ENCODE measurements at places on chromosomes 5 and 9.

DNA sequence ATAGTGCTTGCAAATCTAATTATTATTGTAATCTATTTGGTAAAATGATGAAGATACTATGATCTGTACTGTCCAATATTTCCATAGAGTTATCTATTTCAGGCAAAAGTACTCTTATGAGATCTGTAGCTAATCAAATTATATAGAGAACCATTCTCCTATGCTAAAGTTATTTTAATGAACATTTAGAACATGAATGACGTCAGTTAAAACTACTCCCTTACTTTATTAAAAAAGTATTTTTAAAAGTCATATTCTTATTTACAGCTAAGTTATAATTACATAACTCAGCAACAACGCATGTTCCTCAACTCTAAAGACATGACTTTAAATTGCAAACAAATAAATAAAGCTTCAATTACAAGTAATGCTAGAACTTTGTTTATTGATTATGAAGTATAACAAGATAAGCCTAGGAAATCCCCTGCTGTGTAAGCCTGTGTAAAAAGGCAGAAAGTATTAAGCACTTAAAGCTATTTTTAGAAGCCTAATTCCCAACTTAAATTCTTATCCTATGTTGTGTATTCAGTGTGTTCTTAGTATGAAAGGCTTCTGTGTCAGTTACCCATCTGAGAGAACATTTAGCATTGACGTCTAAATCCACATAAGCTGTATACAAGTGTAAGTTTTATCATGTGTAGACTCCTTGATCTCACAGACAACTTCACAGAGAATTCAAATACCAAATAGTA lies 285.7 kb downstream of the HCN1 start:
- DNase-seq: no peak

GRCh38 chr5:104785097-104785496 lies 1222.5 kb upstream of the NUDT12 start:
- no peak for DNase-seq

GRCh38 chr9:81719972-81720371 lies 30.6 kb upstream of the TLE1 start:
- DNase-seq: no peak

GRCh38 chr5:77232574-77233358 lies 22.3 kb downstream of the PDE8B start:
- DNase-seq: no peak

GRCh38 chr9:123787416-123787815 lies 142.5 kb downstream of the DENND1A start:
- no peak for DNase-seq

DNA sequence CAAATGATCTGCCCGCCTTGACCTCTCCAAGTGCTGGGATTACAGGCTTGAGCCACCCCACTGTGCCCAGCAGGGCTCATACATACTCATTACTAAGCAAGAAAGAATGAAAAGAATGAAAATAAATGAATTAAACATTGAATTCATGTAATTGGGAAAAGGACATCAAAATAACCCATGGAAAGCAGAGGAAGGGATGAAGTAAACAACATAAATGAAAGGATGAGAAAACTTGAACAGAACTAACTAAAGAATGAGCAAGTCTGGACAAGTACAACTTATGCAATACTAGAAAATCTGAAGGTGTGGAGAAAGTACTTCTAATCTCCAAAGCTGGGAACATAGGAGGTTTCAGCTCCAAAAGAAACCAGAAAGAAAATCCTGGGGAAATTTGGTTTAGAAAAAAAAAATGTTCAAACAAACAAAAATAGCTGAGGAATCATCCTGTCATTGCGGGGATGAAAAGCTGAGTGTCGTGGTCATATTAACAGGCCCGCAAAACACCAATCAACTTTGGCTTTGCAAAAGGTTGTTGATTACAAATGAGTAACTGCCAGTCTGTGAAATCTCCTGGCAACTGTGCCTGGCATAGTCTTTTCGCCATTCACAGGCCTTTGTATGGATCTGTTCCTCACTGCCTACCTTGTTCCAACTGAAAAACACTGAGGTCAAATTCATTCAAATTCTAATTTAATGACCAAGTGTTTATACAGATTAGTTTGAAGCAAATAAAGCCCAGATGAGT lies 2.3 kb upstream of the AK3 start:
- no peak for DNase-seq

GRCh38 chr5:31954091-31954490 lies 220.0 kb downstream of the GOLPH3 start:
- no peak for DNase-seq

- no peak for DNase-seq
These were observed 330.6 kb downstream of the NR2F1-AS1 start for GRCh38 chr5:93250424-93250823.

GRCh38 chr5:145768863-145769262 lies 66.3 kb downstream of the PRELID2 start:
- no peak for DNase-seq

GRCh38 chr5:112552791-112553190 lies 133.7 kb upstream of the EPB41L4A start:
- no peak for DNase-seq

DNA sequence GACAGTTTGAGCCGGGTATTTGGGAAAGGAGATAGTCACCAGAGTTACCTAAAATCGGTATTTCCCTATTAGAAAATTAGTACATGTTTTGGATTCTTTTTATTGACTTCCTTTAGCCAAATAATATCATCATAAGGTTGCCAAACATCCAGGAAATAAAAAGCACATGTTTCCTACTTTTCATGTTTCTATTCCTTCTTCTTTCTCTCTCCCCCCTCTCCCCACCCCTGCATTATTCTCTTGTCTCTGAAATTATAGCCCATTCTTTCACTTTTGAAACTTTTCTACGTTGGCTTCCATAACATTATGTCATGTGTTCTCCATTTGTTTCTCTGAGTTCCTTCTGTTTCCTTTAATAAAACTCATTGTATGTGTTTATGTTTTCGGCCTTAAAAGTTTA lies 161.9 kb downstream of the ALDH1A1 start:
- no peak for DNase-seq

- no peak for DNase-seq
These were observed 36.2 kb upstream of the TAF11L2 start for GRCh38 chr5:17461793-17462192.

- no peak for DNase-seq
These were observed 9.7 kb upstream of the RXRA start for GRCh38 chr9:134316449-134317160.

- DNase-seq: no peak
These were observed 36.4 kb upstream of the SLC6A19 start for GRCh38 chr5:1164696-1165630.

DNA sequence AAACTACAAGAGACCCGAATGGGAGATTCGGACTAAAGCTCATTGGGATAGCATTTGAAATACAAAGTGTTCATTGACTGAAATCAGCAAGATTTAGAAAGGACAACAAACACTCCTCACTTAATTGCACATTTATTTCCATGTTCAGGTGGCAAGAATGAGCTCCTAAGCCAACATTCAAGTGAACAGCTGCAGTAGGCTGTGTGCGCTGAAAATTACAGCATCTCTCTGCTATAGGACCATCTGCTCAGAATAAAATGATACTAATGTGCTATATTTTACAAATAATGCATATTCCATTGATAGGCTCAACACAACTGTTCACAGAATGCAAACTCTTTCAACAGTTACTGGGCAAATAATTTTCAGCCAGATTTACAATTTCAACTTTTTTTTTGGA lies 61.8 kb downstream of the ELAVL2 start:
- no peak for DNase-seq

DNA sequence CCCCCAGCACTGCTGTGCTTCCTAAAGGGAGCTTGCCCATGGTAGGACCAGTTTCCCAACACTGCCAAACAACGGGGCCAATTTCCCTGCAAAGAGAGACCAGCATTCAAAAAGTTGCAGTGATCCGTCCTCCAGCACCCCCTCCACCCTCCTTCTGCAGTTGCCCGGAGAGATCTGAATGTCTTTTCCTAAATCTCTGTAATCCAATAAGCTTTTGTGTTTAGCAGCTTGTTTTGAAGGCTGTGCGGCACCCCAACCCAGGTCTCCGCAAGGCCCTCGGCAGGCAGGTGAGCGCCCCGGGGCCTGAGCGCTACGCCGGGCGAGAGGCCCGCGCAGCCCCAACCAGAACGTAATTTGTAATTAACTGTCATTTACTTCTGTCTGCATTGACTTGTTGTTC lies 366.9 kb upstream of the IRX2 start:
- no peak for DNase-seq

GRCh38 chr5:114367029-114367428 lies 5.2 kb downstream of the KCNN2 start:
- DNase-seq: no peak

- no peak for DNase-seq
These were observed 42.4 kb downstream of the TRIO start for GRCh38 chr5:14185326-14186058.

DNA sequence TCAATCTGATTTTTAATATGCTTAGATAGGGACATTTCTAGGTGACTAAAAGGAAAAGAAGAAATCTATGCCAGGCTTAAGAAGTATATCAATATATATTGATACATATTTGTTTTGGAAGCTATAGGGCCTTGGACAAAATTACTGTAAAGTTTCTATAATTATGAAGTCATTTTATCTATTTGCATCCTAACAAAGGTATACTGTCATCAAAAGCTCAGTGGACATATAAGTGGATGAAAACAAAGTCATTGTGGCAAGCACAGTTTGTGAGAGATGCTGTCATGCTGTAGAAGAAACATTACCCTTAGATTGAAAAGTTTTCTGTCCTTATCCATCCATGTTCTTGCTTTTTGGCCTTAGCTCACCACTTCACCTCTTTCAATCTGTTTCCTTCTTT lies 140.3 kb upstream of the SPEF2 start:
- DNase-seq: no peak

GRCh38 chr5:159377653-159378052 lies 47.4 kb upstream of the IL12B start:
- no peak for DNase-seq

GRCh38 chr9:113177251-113177650 lies 26.4 kb downstream of the SLC31A2 start:
- no peak for DNase-seq

- no peak for DNase-seq
These were observed 16.9 kb downstream of the SLC6A7 start for GRCh38 chr5:150206779-150207115.

DNA sequence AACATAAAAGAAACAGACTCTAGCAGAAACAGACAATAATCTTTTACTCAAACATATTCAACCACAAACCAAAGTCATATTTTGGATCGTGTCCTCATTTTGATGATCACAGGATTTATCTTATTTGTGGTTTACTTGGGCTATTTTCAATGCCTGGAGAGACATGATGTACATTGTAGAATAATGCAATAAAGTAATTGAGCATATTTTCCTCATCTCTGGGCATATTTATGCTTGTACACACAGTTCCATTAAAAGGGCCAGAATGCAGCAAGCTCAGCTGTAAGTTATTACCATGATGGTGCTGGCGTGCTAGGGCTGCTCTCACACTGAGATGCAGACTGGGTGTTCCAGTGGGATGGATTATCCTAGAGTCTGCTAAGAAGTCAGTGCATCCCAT lies 456.7 kb downstream of the TLE4 start:
- DNase-seq: no peak

DNA sequence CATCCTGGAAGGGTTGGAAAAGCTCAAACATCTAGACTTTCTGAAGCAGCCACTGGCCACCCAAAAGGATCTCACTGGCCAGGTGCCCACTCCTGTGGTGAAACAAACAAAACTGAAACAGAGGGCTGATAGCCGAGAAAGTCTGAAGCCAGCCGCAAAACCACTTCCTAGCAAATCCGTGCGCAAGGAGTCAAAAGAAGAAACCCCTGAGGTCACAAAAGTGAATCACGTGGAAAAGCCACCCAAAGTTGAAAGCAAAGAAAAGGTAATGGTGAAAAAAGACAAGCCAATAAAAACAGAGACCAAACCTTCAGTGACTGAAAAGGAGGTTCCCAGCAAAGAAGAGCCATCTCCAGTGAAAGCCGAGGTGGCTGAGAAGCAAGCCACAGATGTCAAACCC lies 87.6 kb downstream of the MAP1B start:
- DNase-seq: peak; percentile 43

GRCh38 chr5:65927503-65928321 lies 1.3 kb downstream of the ERBIN start:
- no peak for DNase-seq

- DNase-seq: no peak
These were observed 97.7 kb downstream of the GHR start for GRCh38 chr5:42520957-42521356.

DNA sequence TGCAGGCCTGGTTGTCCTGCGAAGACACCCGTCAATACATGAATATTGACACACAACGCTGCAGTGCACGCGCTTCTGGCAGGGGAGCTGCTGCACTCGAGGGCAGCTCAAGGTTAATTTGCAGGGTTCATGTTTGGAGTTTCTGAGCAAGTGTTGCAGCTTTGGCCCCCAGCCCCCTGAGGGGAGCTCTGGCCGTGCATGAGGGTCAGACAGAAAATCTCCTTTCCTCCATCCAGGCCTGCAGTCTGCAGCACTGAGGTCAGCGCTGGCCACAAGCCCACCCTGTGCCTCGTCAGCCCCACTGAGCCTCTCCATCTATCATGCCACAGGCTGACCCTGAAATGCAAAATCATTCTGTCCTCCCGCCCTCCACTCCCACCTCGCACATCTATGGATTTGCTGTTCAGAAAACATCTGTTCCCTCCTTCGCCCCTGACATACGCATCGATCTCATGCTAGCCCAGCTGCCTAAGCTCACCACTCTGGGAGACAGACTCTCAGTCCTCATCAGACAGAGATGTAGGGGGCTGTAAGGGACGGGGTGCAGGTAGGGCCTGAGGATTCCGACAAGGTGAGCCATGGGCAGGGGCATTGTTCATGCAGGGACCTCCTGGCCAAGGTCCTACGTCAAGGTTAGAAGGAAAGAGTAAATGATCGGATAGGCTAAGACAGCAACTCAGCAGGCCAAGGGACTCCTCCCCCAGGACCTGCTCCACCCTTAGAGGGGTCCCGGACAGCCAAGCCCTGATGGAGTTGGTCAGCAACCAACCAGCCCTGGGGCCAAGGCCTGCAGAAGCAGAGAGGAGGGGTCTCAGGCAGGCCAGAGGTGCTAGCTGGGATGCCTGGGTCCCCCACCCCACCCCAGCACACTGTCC lies 125.1 kb downstream of the KCNIP1 start:
- DNase-seq: no peak

GRCh38 chr5:127518319-127518621 lies 830 bp downstream of the PRRC1 start:
- DNase-seq: no peak

DNA sequence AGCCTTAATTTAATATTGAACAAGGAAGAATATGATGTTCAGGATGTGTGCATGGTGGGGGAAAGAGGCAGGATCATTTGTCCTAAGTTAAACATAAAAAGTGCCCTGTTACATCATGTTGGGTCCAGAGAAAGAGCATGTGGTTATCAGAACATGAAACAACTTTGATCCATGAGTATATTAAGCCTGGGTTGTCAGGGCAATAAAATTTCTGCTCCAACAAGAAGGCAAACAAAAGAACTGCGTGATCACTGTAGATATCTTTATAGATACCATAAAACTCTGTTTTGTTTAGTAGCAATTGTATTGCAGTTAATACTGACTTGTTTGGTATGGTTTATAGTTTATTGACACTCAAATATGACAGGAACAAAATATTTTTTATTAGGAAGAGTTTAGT lies 35.2 kb downstream of the PCA3 start:
- no peak for DNase-seq

Measured in activated T-cell treated with anti-CD3 and anti-CD28 coated beads for 48 hours (primary cell).